ENCODE measurements at places on chromosomes 12 and 14.

DNA sequence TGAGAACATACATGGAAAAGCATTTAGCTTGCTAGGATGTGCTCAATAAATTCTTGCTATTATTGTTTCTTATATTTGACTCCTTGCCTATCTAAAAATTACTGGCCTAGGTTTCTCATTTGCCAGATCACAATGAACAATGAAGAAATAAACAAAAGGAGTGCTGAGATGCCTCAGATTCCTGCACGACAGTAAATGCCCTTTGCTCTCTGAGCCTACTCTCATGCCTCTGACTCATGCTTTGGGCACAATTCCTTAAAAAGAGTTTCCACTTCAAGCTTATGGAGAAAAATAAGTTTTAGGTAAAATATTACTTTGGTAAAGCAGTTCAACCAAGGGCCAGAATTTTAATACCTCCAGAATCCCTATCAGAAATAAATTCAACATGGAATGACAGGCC lies 30.9 kb downstream of the GRIN2B start:
- no peak for DNase-seq

- peak; percentile 85 for DNase-seq
These were observed 217.4 kb upstream of the RTL1 start for GRCh38 chr14:101120641-101121507.

DNA sequence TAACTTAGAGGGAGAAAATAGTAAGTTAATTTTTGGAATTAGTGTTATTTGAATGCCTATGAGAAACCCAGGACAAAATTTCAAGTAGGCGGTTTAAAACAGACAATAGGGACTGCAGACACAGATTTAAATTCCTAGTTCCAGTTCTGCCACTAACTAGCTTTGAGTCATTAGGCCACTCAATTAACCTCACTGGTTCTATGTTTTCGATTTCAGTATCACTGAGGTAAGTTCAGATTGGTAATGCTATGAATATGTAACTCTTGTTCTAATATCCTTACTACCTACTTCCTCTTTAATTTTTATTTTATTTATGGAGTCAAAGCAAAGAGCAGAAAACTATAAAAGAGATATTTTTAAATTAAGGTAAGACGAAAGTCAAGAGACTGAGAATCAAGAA lies 52.6 kb downstream of the GALC start:
- no peak for DNase-seq

- no peak for DNase-seq
These were observed 20.8 kb downstream of the CKAP4 start for GRCh38 chr12:106226884-106227640.

DNA sequence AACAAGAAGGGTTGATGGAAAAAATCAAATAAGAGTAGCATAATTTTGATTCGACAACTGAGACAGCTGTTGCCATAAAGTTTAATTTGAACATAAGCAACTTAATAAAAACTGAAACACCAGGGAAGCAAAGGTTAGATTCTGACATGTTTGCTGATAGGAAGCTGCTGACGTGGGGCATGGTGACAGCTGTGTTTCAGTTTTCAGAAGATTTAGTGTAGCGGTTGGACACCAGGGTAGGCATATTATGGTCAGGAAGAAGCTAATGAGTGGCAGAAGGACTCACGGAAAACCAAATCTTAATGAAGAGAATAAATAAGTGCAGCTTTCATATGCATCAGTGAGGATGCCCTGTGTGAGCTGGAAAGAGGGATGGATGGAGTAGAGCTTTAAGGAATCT lies 336.7 kb upstream of the RPL10L start:
- DNase-seq, result no peak

DNA sequence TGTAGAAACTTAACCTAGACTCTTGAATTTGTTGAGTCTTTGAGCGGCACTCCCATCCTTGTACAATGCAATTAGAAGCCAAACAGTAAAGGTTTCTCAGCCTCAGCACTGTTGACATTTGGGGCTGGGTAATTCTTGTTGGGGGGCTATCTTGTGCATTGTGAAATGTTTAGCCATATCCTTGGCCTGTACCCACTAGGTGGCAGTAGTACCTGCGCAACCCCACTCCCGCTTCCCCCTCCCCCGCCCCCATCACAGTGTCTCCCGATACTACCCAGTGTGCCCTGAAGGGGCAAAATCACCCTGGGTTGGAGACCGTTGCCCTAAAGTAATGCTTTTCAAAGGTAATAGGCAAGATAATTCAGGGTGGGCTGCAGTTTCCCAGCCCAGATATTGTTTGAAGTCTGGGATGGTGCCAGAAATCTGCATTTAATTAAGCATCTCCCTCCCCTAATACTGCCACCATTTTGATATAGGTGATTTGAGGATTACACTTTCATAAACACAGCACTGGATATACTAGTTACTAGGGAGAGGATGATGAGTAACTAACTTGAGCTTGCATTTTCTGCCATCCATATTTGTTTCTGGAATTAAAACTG lies 1.8 kb downstream of the COX6A1 start:
- DNase-seq, result no peak

- DNase-seq, result no peak
These were observed 47.1 kb downstream of the MLXIP start for GRCh38 chr12:122125452-122126341.

Measured in mesenteric fat pad (tissue), 1 donor.